Substantia nigra (tissue), 51 donors: ENCODE measurements at places on chromosomes 6 and 20.

GRCh38 chr6:31464252-31465184, 33.4 kb upstream of the MICB start:
- DNase-seq, result no peak

DNA sequence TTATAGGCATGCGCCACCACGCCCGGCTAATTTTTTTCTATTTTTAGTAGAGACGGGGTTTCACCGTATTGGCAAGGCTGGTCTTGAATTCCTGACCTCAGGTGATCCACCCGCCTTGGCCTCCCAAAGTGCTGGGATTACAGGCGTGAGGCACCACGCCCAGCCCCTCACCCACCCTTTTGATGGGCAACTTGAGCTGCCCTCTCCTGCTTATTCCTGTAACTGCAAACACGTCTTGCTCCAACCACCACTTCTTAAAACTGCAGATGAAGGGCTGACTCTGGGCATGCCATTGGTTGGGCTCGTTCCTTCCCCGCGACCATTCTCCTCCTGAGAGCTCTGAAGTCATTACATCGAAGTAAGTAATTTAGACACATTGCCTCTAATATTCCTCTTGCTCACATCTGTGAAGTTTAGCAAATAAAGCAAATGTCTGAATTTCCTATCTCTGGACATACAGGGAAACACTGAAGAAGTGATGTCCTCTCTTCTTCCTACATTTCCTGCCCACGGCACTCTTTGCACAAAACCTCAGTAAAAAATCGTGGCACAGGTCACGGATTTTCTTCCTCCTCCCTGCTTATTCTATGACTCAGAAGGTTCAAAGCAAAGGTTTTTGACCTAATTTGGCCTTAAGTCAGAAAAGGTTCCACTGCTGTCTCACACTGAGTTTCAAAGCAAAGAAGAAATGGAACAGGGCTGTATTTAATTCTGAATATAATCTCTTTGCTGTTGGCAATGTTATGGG, 117.5 kb downstream of the GMPR start:
- no peak for DNase-seq

DNA sequence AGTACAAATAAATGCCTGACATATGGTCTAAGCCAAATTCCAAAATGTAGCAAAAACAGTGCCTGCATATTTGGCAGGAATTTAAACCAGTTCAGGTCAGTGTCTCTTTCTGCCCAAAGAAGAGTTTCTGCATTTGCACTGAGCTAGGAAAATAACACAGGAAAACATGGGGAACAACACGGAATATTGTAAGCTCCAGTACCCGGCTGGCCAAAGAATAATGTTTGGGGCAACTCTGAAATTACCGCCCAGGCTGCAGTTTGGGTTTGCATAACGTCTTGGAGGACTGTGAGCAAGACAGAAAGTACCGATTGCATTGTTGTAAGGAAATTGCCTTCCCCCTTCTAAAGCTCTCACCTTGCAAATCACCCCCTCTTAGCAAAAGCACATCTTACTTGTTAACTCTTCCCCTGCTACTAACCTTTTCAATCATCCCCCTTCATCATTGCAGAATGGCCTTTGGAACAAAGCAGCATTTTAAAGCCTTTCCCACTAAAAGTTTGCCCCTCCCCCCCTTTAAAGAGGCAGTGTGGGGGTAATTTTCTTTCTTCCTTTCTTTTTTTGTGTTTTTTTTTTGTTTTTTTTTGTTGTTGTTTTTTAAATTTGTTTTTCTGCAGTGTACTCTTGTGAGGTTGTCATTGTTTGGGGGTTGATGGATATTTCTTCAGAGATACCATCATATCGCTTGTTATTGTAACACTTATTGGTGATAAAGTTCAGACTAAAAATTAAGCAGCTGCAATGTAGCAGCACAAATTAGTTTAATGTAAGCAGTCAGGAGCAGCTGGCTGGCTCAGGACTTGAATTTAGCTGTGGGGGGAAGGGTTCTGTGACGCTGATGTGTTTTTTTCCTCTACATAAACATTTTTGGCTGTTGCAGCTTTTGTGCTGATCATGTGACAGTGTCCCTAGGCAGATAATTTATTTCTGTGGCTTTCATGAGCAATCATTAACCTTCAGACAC, 100.0 kb upstream of the CITED2 start:
- no peak for DNase-seq

DNA sequence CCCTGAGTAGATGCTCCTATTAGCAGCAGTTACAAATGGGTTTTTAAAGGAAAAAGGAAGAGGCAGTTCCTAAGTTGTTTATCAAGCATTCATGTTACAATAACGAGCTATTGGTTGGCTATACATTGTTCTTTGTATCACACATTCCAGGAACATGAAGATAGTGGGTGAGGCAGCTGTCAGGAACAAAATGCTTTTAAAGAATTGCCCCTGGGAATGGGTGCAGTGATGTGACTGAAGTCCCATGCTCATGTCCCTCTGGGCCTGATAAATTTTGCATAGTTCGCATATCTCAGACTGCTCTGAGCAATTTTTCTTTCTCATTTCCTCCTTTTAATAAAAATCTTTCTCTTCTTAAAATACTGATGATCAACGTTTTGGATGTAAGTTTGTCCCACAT, 3.7 kb downstream of the ENPP1 start:
- no peak for DNase-seq

GRCh38 chr6:116568821-116569755, 2.2 kb upstream of the RWDD1 start:
- no peak for DNase-seq

DNA sequence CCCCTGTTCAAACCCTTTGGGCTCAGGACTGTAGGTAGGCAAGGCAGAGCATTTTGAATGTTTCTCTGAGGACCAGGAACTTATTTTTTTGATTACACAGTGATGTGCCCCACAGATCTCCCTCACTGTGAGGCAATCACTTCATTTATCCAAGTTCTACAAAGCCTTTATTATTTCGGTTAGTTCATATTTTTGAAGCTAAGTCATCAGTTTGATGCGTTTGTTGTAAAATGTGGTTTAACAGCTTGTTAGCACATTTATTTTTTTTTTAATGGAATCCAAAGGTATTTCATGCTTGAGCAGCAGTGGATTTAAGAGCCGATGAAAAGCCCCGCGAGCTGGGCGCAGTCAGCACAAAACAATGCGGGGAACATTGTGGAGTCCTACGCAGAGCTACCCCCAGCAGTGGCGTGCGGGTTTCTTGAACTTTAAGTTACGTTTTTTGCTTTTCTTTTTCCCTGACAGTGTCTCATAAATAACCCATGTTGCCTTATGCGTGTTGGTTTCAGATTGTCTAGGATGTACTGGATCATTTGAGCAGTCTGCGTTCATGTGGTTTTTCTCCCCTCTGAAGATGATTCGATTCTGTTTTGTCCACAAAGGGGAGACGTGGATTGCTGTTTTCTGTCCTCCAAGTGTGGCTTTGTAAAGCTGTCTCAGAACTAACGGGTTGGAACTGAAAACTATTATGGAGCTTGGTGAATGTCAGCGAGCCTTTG, 233.6 kb upstream of the BMP2 start:
- DNase-seq, result no peak

DNA sequence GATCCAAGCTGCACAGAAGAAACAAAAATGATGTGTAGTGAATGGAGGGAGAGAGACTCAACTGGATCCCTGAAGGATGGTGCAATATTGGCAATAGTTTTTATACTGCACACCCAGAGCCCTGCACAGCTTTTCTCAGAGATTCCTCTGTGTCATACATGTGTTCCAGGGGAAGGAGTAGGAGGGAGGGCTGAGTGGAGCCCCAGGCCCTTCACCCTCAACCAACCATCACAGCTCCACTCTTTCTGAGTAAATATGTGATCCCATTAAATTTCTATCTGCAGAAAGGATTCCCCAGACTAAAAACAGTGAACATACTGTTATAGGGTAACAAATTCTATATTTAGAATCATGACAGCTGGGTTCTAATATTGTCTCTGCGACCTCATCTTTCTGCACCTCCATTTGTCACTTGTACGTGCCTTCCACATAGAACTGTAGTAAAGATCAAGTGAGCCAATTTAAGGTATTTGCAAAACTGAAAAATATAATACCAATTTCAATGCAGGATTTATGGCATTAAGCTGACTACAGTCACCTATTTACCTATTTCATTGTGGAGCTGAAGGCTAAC, 421.4 kb upstream of the NRSN1 start:
- DNase-seq, result no peak

GRCh38 chr20:16848061-16848460, 99.9 kb downstream of the OTOR start:
- DNase-seq, result no peak

DNA sequence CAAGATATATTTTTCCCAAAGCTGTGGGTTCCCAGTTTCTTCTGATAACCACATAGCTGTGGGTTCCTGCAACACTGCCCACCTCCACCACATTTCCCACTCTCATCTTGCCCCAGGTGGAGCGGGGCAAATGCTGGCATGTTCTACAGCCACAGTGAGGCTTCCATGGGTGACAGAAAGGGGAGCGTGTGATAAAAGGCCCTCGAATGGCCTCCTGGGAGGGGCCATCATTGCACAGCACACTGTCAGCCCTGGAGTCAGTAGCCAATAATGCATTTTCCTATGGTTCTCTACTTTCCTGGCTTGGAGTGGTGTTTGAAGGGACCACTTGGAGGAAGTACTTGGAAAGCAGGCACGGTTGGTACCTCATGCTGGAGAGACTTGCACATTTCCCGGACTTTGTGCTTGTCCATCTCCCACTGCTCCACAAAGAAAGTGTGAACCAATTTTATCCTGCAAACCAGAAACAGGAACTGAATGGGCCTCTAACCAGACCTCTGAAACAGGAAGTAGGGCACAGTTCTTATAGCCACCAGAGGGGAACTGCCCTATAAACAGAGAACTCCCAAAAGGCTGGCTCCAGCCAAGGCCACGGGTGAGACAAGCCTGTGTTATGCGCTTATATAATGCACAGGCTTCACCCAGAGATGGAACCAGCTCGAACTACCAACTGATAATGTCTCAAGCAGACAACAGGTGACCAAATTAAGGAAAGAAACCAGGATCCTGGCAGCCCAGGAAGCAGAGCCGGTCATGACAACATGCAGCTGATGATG, 8.6 kb downstream of the MAP3K5 start:
- DNase-seq, result no peak

DNA sequence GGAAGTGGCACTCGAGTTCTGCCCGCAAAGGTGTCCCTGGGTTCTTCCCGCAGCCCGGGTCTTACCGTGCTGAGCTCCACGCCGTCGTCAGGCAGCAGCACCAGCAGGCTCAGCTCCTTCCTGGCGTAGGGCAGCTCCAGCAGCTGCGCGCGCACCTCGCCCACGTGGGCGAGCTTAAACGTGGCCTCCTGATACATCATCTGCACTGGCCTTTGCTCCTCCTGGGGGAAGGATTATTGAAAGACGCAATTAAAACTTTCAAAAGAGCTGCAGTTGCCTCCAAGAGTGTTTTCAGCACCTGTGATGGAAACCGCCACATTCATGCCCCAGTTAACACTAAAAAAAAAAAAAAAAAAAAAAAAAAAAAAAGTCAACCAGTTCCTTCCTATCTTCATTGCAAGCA, 11.3 kb downstream of the SERPINB9 start:
- no peak for DNase-seq

DNA sequence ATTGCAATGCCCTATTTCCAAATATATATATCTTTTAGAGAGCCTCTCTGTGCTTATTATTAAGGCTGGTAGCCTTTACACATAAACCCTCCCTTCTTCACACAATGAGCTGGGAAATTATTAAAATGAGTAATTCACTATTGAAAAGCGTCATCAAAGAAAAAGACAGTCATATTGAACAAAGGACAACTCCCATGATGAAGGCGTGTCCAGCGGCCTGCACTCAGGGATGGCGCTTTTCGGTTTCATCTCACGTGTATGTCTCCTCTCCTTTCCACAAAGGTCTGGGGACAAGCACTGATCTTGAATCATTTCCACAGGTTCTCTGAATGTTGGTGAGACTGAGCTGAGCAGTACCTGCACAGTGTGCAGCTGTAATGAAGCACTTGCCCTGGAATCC, 3.5 kb downstream of the SERPINB9 start:
- no peak for DNase-seq

- no peak for DNase-seq
Observed at GRCh38 chr6:124924333-124924759, 37.9 kb upstream of the RNF217 start.

GRCh38 chr6:157291356-157291755, 32.0 kb downstream of the TMEM242 start:
- DNase-seq, result no peak

DNA sequence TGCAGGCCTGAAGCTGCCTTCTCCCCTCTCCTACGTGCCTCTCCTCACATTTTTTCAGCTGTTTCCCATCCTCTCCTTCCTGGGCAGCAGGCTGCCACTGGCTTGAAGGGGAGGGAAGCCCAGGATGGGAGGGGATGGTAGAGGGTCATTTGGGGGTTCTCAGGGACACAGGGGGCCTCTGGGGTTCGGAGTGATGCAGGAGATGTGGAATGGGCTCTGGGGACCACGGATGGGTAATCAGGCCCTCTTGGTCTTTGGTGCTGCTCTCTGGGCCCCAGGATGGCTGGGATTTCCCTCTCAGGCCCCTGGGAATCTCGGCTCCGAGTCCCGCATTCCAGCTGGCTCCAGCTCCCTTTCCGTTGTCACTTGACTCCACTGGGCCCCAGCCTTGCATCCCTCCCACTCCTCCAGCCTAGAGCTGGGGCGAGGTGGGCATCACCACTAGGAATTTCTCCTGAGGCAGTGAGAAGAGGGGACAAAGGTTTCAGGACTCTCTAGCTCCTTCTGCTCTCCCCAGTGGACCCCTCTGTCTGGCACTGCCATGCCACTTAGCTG, 2.0 kb upstream of the DDR1 start:
- no peak for DNase-seq

- peak; percentile 13 for DNase-seq
Observed at GRCh38 chr20:58829531-58829941, 21.2 kb downstream of the GNAS-AS1 start.

DNA sequence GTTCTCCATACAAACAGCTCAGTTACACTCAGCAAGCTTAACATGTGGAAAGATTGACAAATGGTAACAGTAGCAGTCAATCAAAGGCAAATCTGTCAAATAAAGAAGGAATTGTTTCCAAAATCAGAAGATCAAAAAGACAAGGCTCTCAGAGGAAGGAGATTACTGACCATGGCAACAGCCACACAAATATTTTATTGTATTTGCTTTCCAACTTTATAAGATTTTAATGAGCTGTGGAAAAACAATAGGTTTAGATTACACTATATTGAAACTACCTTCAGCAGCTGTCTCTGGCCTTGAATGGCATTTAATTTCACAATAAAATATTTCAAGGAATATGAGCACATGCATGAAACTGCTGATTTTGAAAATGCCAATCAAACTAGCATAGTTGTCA, 1143.9 kb upstream of the GJE1 start:
- no peak for DNase-seq

DNA sequence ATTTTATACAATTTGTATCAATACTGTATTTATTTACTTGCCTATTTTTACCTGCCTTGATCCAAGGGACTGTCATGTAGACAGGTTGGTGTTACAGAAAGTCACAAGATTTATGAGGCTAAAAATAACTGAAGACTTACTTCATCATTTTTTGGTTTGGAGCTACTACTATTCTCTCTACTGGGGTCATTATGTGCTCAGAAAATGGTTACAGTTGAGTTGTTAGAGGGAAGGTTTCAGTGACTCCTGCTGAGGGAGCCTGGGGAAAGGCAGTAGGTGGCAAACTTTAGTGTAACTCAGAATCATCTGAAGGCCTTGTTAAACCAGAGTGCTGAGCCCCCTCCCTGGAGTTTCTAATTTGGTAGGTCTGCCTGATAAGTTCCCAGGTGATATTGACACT, 118.8 kb downstream of the TINAG start:
- no peak for DNase-seq
